Cardiac muscle cell (in vitro differentiated cells and primary cell): ENCODE measurements at places on chromosomes 3 and 15. TPM values are rescaled to one million over a fixed set of nuclear protein-coding genes. Genes with fewer than 3 reads are reported as not detected.

DNA sequence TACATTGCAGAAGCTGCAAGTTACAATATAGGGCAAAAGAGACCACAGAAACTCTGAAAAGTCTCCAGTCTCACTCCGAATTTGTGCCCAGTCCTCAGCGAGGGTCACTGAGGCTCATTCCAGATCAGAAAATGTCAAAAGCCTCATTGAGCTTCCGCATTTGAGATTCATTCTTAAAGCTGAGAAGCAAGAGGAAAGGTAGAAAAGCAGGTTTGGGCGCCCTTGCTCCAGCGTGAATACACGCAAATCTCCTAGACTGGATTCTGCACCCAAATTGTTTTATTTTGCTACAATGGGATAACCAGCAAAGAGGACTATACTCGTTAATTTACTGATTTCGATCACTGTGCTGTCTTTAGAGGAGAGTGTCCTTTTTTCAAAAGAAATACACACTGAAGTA is 212.2 kb downstream of the STT3B start:
- DNase-seq = no peak

The SEMA5B gene
- 3.0 and 4.4 TPM in 2 replicates for polyA plus RNA-seq

- no peak for DNase-seq
Observed at GRCh38 chr15:57308170-57308545, 68.1 kb upstream of the CGNL1 start.

DNA sequence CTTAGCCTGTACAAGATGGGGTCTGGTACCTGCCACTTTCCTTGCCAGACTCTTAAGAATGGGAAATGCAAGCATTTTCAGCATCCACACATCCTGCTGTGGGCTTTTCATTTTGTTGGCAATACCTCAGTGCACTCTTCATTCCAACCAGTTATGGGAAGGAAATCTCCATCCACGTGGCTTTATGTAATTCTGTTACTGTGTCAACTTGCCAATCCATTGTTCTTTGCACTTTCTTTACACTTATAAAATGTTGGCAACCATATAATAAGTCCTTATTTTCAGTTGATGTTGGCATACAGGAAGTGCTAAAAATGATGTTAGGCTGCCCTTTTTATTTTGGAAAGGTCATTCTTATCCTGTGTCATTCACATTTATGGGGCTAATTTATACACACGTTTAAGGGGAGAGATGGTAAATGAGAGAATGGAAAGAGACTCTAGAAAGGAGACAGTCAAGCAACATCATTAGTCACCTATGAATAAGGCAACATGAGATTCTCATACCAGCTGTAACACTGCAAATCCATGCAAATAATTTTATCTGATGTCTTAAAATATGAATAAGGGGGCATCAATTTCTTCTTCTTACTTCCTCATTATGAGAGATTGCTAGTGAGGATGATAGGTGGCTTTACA is 238.7 kb downstream of the CHST2 start:
- DNase-seq = no peak

The SPTBN5 gene
- polyA plus RNA-seq = 0.62 and 0.70 TPM in 2 replicates

DNA sequence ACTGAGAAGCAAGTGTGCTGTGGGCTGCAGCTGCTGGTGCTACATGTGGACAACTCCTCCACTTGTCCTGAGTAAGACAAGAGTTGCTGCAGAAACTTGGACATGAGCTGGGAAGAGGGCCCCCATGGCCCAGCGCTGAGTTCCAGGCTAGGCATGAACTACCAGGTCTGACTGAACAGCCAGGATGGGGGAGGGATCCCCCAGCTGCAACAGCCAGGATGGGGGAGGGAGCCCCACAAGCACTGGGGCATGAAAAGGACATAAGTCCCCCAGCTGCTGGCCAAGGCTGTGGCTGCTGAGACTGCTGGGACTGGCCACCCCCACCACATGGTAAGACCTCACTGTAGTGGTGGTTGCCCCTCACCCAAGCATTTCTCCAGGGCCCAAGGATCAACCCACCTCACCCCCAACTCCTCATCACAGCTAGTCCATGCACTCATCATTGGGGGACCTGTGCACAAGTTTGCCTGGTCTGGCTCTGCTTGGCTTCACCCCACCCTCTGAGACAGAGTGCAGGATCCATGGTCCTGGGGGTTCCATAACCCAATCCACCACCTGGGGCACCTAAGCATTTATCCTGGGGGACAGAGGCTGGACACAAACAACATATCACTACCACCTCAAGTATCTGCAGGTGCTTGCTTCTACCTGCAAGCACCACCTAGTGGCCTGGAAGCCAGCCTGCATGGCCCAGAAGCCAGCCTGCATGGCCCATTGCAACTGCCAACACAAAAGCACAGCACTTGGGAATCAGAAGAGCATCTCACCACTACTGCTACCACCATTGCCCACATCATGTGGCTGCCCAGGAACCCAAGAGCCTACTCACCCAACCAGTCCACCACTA is 84.5 kb upstream of the STT3B start:
- no peak for DNase-seq

DNA sequence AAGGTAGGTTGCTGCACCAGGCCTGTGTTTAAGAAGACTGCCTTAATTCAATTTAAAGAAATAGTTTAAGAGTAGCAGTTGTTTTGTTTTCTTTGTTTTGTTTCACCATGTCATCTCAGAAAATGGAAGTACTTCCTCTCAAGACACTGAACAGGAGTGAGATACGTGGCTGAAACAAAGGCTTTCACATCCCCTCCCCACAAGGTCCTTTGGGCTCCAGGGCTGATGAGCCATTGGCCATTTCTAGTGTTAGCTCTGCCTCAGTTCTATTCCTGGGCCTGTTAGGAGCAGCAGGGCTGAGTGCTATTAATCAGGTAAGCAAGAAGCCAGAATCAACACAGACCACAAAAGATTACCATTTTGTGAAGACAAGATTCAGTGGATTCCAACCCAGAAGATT is 132.8 kb downstream of the KCNAB1 start:
- DNase-seq = no peak

- DNase-seq = no peak
Observed at GRCh38 chr15:71686221-71687050, 123.9 kb upstream of the NR2E3 start.

DNA sequence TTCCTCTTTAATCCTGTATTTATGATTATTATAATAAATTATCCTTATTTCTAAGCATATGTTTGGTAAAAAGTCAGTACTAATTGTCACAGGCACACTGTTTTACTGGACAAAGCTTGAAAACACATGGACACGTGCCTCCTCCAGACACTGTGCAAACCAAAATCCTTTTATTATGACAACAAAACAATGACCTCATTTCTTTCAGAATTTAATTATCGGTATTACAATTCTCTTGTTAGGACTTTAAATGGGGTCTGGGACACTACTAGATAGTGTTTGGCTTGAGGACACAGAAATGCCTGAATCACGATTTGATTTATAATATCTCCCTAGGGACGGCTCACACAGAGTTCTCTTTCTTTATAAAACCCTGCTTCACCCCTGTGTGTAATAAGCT is 107.3 kb upstream of the IGSF10 start:
- DNase-seq = no peak

DNA sequence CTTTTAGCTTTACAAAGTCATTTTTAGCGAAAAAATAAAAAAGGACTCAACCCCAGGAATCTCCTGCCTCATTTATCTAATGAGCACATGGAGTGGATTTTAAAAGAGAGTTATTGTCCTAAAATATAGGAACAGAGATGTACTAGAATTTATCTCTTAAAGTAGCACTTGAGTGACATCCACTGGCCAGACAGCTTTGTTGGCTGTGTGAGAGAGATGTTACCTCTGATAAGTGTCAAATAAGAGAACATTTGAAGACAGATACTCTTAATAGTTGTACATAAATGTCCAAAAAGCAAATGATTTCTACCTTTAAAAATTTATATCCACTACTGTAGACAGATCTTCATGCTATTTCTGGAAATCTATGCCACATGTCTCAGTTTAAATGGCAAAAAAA is 12.3 kb upstream of the MFSD1 start:
- DNase-seq = peak; percentile 79

The GLDN gene
- polyA plus RNA-seq = 0.34 TPM in 1 of 2 replicates, not detected in the other

- DNase-seq = no peak
Observed at GRCh38 chr3:23161896-23162570, 41.1 kb upstream of the UBE2E2 start.

DNA sequence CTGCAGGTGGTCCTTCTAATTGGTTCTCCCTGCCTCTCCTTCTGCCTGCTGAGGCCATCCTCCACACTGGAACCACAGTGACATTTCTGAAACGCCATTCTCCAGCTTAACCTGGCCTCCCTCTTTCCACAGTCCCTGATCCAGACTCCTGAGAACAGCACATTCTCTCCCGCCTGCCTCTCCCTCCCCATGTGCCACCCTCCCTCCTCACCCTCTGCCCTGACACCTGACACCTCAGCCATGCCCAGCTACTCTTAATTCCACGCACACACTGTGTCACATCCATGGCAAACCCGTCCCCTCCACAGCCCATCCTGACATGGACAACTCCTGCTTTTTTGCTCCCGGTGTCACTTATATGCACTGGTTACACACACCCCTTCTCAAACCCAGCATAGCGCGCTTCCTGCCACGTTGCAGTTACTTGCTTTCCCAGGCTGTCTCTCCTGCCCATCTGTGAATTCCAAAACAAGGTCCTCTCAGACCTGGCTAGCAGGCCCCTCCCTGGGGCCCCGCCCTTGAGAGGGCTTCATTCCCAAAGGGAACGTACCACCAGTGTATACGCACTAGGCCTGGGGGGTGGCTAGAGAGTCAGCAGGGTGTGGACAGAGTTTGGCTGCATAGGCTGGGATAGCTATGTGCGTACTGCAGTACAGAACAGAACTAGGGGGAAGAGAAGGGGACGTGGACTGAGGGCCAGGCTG is 92.7 kb upstream of the BLM start:
- DNase-seq = no peak

GRCh38 chr15:68582864-68583263 is 4.1 kb downstream of the CORO2B start:
- no peak for DNase-seq

The ITPR1 gene
- polyA plus RNA-seq = 14.4 and 17.6 TPM in 2 replicates

The ZMYND10 gene
- polyA plus RNA-seq = 1.3 and 1.8 TPM in 2 replicates

GRCh38 chr3:42635111-42635510 is 18.4 kb upstream of the ZBTB47 start:
- no peak for DNase-seq

- DNase-seq = no peak
Observed at GRCh38 chr3:181403876-181404660, 307.7 kb upstream of the SOX2 start.

DNA sequence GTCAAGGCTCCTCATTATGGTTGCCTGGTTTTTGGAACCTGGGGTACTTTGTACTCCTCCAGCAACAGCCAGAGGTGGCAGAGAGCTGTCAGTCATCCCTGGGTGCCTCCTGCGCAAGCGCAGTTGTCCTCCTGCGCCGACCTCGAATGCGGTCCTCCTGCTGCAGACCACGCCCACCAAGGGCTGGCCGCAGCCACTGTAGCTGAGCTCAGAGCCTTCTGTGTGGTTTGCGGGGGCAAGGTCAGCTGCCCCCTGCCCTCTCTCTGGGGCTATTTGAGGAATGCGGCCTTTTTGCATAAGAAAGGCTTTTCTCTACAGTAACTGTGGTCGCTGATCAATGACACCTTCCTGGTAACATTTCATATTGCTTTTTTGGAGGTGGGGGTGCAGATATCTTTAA is 131.3 kb upstream of the SNRPN start:
- DNase-seq = peak; percentile 84

The AADAC gene
- polyA plus RNA-seq = 0.12 TPM in 1 of 2 replicates, not detected in the other

- DNase-seq = no peak
Observed at GRCh38 chr3:145981056-145981455, 179.9 kb downstream of the PLOD2 start.

DNA sequence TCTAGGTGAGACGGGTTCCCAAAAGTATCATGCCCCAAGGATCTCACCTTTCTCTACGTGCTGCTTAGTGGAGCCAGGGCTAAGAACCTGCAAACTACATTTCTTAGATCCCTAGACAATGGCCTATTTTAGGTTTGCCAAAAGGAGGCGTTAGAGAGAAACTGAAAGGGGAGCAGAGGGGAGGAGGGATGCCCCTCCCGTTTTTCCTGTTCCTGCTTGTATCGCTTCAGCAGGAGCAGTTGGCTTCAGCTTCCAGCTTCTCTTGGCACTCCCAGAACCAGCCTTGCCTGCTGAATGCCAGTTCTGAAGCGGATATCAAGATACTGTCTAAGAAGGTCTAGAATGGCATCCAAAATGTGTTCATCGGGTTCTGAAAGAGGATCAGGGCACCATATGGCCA is 58.4 kb upstream of the ABHD17C start:
- DNase-seq = no peak

DNA sequence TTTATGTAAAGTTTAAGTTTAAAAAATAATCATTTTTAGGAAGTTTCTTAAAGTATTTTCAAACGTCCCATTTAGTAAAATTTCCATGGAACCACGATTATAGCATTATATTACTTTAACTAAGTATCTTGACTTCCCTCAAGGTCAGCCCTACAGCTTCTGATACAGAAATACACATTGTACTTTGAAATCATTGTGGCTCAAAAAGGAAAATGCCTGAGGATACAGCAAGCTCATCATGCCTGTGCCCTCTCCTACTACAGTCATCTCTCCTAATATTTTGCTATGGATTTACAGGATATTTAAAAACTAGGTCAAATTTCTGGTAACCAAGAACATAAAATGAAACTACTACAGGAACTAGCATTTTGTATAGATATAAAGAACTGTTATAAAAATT is 51.8 kb downstream of the GBE1 start:
- DNase-seq = peak; percentile 5

The ARPP21 gene
- 0.04 and 0.70 TPM in 2 replicates for polyA plus RNA-seq

DNA sequence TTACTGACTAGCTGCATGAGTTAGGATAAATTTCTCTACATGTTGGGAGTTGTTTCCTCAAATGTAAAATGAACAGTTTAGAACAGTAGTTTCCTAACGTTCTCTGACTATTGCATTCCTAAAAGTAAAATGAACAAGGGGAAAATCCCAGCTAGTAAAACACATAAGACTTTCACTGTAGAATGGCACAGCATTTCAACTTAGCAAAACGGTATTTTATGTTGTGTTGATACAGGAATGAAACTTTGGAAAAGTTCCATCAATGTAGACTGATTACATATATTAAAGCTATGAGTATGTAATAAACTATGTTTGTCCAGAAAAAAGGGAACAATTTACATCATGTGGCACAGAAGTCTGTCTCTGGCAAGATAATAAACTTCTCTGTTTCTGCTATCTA is 297.4 kb upstream of the EPHA3 start:
- no peak for DNase-seq

The GXYLT2 gene
- polyA plus RNA-seq = 25.7 and 34.6 TPM in 2 replicates

The NR2F2 gene
- polyA plus RNA-seq = 1.2 and 1.5 TPM in 2 replicates

GRCh38 chr3:58161435-58162398 is 49.1 kb downstream of the DNASE1L3 start:
- peak; percentile 96 for DNase-seq

DNA sequence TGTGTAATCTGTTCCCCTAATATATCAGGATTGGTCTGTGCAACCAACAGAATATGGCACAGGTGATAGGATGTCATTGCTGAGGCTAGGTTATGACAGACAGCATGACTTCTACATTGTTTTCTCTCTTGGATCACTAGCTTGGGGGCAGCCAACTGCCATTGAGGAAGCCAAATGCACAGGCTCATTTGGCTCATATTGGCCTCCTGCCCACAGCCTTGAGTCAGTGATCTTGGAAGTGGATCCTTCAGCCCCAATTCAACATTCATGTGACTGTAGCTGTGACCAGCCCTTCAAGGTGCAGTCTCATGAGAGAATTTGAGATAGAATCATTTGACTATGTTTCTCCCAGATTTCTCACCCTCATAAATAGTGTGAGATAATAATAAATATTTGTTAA is 675.6 kb downstream of the GRM7 start:
- DNase-seq = no peak
